ENCODE measurements at places on chromosomes 5 and 9.

DNA sequence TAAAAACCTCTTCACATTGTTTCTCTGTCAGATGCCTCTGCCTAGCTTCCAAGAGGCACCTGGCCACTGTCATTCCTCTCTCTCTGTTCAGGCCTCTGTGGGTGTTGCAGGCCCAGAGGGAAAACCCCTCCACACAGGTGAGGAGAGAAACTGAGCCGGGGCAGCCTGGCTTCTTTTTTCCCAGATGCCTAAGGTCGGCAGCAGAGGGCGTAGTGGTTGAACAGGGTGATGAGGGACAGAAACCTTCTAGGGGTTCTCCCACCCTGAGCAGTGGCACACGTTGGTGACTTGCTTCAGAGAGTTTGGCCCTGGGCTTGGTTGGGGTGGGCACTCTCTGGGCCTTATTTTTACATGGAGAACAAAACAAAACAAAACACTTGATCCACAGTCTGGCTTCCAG is 12.2 kb downstream of the IL9 start:
- no peak for DNase-seq

- DNase-seq = no peak
Observed at GRCh38 chr5:56947052-56947451, 4.9 kb downstream of the MIER3 start.

GRCh38 chr9:110810262-110810976 is 141.8 kb downstream of the MUSK start:
- DNase-seq = no peak

GRCh38 chr5:153086486-153086885 is 404.0 kb upstream of the GRIA1 start:
- no peak for DNase-seq

DNA sequence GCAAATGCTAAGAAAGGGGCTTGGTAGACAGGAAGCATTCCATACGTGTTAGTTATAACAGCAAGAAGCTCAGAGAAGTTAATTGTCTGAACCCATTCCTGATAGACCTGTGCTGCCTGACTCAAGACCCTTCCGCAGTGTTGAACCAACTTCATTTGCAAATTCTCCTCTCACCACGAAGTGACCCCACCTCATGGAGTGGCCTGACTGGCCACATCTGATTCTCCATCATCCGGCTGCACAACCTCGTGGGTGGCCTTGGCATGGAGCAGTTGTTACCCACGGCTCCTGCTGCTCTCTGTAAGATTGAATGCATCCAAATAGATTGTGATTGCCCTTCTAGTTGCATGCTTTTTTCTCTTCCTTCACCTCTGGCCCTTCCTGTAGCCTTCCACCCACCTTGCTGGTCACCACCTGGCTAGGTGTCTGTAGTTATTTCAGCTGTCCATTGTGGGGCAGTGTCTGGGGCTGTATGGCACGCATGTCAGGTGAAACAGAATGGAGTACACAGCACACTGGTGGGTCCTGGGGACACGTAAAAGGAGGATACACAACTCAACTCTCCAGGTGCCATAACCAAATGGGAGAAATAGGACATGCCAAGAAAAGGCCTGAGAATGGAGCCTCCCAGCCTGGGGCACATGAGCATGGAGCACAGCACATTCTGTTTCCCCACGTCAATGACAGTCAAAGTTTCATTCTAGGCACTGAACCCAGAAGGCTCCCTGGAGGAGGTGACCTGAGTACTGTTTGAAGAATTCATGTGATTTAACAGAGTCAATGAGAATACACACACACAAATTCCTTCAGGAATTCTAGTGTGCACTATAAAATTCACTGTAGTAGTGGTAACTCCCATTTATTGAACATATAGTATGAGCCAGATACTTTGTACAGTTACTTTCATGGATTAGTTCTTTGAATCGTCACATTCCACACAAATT is 70.5 kb upstream of the PTCH1 start:
- no peak for DNase-seq

DNA sequence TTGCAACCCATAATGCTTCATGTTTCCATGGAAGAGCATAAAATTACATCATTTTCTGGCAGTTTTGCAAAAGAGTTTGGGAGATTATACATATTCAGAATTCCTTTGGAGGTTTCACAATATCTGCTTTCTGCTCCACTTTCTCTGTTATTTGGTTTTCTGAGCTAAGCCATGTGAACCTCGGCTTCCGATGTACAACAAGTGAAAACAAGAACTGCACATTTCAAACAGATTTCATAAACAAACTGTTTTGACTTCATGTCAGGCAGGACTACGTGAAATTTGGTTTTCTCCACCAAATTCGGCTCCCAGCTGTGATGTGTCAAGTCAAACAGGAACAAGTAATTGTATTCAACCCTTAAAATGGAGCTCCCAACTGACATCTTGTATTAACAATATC is 609.8 kb downstream of the IRX1 start:
- no peak for DNase-seq

All from CD4-positive, alpha-beta T cell treated with Interleukin-17A for 1 hour (primary cell).